ENCODE measurements at places on chromosomes 2 and 18. TPM values are rescaled to one million over a fixed set of nuclear protein-coding genes. Genes with fewer than 3 reads are reported as not detected.

DNA sequence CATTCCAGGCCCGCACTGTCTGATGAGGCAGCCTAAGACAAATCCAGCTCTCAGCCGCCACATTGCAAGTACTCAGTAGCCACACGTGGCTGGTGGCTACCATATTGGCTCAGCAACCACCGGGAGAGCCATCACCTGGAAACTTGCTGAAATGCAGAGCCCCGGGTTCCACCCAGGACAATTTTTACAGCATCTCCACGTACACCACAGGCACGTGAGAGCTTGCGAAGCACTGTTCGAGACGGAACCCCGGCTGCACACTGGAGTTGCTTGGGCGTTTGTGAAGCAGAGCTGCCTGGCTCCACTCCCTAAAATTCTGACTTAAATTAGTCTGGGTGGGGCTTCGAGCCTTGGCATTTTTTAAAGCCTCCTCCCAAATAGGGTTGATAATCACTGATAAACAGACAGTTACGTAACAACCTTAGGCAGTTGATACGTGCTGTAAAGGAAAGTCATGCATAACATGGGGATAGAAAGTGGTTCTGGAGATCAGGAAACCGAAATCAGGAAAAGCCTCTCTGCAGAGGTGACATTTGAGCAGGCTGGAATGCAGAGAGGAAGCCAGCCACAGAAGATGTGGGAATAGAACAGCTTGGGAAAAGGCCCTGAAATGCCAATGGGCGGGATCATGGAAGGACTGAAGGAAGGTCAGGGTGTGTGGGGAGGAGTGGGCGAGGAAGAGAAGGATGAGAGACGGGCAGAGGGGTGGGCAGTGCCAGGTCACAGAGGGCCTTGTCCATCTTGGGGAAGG is 6.2 kb downstream of the ASAP2 start:
- DNase-seq: no peak

DNA sequence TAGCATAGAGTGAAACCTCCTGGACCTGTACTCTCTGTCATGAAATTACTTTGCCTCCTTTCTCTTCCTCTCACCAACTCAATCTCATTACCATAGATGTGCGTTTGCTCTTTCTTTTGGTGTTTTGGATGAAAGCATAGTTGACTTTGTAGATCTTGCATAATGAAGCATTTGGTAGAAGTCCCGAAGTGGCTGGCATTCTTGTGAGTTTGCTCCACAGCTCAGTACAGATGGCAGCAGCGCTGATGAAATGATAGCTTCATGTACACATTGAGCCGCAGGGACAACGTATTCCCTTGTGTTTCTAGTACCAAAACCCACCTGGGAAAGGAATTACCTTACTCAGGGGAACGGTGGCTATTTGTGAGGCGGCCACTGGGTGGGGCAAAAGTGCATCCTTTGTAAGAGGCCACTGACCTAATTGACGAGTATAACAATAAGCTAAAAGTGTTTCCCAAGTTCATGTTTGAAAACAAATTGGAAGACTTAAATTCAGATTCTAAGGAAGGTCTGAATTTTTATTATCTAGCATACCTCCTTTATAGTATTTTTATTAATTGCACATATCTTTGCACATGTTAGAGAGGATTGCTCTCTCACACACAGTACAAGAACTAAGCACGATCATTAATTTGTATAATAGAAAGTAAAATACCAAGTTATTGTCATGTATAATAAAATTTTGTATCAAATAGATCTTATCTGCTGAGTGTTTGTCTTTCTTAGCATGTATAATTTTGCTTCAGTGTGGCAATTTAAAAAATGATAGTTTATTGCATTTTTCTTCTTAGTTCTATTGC is 25.4 kb upstream of the CDH7 start:
- no peak for DNase-seq

LRATD1 gene
- total RNA-seq: not detected

IL36G gene
- total RNA-seq: not detected

RESP18 gene
- total RNA-seq: not detected

All from activated B cell treated with CpG ODN at 0.5 μM for 24 hours (primary cell).